ENCODE measurements at places on chromosomes 6 and 20. TPM values are rescaled to one million over a fixed set of nuclear protein-coding genes. Genes with fewer than 3 reads are reported as not detected.

The TBXT gene
- total RNA-seq: not detected

The SEMG2 gene
- not detected for total RNA-seq

The RBPJL gene
- not detected for total RNA-seq

The PROCR gene
- 6.4 TPM for total RNA-seq

The NFATC2 gene
- 160 TPM for total RNA-seq

The YIPF3 gene
- total RNA-seq: 78.4 TPM

The PTPRT gene
- not detected for total RNA-seq

The TSPYL4 gene
- 21.5 TPM for total RNA-seq

The CMTR1 gene
- total RNA-seq: 85.0 TPM

The SMLR1 gene
- not detected for total RNA-seq

The TP53TG5 gene
- not detected for total RNA-seq

The CAP2 gene
- not detected for total RNA-seq

The CLPSL2 gene
- not detected for total RNA-seq

DNA sequence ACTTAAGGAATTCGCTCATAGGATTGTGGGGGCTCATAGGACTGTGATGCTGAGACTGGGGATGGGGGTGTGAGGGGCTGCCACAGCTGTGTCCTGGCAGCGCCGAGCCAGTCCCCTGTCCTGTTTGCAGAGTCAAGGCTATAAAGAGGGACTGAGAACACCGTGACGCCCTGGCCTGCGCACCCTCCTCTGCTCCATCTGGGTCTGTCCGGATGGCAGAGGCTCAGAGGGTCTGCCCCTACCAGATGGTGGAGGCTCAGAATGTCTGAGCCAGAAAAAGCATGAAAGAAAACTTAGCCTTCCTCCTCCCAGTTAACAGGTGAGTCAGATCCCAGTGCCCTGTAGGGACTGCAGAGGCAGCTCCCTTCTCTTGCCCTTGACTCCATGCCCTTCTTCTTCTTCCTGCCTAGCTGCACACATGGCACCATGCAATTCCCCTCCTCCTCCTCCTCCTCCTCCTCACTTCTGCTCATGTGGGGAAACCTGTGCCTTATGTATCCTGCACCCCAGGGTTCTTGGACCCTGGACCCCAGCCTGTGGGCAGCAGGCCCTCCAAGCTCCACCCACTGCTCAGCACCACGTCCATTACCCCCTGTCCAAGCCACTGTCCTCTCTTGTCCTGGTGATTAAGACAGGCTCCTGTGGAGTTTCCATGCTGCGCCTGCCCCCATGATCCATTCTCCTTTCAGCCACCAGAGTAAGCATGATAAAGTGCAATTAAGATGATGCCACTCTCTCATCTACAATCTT lies 410.0 kb upstream of the SULF2 start:
- DNase-seq: no peak

GRCh38 chr6:152897807-152898399 lies 84.9 kb downstream of the FBXO5 start:
- peak; percentile 53 for DNase-seq

DNA sequence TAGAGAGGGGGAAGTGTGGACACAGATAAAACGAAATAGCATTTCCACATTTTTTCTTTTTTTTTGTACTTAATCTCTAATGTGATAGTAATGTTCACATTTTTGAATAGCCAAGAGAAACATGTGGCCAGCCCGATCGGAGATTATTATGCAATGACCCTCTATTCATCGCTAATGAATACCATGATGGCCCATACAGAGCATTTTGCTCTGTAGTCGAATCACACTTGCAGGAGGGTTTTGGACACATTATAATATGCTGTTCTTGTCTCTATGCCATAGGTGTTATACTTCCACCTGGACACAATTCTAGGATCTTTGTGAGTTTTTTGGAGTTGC lies 60.1 kb downstream of the MTHFD1L start:
- DNase-seq: no peak

GRCh38 chr6:47471911-47472310 lies 5.7 kb upstream of the CD2AP start:
- DNase-seq: no peak

DNA sequence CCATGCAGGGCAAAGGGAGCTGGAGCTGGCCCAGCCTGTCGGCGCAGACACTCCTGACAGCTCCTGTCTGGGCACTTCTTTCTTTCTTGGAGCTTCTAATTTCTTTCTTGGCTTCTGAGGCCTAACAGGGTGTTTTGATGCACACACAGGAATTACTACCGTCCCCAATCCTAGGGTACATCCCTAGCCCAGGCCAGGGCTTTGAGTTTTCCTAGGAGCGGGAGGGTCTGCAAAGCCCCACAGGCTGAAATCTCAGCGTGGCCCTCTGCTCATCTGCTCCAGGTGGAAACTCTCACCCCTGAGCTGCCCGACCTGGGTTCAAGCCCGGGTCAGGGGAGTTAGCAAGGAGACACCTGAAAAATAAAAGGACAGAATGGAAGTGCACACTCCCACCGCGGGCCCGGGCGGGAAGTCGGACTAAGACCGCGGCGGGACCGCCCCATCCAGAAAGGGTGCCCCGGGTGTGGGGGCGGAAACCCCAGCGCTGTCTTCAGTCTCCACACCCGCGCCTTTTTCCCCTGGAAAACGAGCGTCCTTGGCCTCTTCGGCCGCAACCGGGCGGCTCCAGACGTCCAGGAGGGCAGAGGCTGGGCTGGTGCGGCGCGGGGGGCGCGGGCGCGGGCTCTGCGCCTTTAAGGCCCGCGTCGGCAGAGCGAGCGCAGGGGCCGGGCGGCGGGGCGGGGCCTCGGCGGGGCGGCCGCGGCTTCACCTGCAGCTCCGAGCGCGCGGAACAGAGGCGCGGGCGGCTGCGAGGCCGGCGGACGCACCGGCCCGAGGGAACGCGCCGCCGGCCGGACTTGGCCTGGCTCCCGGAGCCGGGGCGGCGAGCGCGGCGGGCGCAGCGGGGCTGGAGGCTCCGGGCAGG lies at the start of gene CDH4:
CDH4 (plus strand) TSS at position 733 of the 865 bp plus-strand sequence.
- no peak for DNase-seq

- DNase-seq: no peak
Observed at GRCh38 chr20:25005661-25006060, 13.1 kb upstream of the APMAP start.

GRCh38 chr20:10488534-10488933 lies 53.4 kb downstream of the SLX4IP start:
- DNase-seq: no peak

DNA sequence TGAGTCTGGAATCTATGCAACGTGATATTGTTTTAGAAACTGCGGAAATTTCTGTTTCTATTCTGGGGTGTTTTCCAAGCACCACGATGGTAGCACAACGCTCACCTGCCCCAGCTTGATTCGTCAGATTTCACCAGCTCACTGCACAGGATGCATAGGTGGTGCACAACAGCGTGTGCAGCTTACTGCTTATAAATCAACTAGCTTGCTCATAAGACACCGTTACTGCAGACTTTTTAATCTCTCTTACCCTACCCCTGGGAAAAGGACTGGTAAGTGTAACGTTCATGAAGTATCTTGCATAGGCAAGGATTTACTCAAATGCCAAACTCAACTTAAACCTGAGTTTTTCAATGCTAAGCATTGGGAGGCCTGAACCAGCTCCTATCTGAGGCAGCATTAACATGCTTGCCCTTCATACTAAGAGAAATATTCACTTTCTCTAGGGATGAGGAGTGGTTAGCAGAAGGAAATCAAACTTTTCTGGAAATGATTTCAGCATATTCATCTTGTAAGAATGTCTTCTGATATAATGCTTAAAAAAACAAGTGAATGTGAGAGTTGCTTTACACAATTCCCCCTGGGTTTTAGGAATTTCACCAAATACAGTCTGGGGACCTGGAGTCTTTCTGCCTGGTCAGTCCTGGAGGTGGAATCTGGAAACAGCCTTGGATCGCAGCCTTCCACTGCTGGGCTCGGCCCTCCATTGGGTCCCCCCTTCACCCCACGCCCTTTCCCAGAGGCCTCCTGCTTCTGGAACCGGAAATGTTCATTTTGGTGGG lies 100.6 kb downstream of the DACT2 start:
- DNase-seq: no peak

- DNase-seq: no peak
Observed at GRCh38 chr20:36004045-36004444, 35.7 kb downstream of the CNBD2 start.

- DNase-seq: no peak
Observed at GRCh38 chr20:41786158-41786557, 168.0 kb upstream of the CHD6 start.

- no peak for DNase-seq
Observed at GRCh38 chr20:23406880-23407279, 14.4 kb downstream of the NAPB start.

DNA sequence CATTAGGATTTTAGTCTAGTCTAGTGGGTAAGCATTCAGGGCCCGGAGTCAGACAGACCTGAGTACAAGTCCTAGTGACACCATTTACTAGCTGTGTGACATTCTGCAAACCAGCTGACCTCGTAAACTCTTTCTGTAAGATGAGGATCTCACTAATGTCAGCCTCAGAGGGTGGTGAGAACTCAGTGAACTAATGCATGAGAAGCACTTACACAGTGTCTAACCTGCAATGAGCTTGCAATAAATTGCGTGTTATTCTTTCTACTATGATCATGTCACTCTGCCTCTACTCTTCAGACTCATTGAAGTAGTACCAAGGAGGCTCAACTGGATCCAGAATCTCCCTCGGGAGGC lies 41.1 kb upstream of the ZNF831 start:
- DNase-seq: peak; percentile 58

- DNase-seq: no peak
Observed at GRCh38 chr6:166555086-166555485, 31.4 kb downstream of the RAMACL start.

GRCh38 chr6:16660157-16660497 lies 101.1 kb downstream of the ATXN1 start:
- DNase-seq: no peak

DNA sequence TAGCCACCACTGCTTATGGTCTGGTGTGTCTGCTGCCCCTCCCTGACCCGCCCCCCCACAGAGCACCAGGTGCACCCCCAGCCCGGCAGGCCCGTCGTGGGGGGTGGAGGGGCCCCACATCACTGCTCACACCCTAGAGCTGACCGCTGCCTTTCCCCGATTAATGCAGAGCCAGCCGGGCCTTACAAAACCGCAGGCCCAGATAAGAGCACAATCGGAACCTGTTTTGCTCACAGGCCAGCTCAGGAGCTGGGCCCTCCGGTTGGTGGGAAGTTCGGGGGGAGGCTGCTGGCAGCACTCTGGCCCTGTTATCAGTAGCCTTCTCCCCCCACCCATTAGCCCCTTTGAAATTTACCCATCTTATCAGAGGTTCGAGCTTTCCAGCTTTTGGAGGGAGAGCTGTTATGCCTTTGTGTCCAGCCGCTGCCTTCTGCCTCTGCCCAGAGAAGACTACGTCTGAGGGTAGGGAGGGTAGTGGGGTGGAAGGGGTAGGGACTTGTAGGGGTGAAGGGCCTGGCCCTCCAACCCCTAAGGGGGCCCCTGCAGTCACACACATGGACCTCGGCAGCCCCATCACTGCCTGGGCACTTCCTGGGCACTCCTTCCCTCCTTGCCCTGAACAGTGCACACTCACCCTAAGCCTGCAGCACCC lies 6.9 kb upstream of the SPDEF start:
- no peak for DNase-seq

DNA sequence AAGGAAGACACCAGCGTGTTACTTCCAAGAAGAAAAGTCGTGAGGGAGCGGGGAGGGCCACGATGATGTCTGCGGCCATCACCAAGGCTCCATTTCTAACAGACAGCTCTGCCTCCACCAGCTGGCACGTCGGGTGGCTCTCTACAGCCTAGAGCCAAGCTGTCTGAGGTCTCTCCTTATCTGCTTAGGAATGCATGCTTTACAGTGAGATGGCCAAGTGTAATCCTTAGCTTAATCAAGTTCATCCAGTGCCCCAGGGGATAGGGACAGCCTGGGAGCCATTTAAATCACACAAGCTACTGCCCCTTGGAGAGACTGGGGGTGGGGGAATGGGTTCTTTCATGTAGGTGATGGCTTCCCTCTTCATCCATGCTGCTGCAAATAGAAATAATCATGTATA lies 213.8 kb upstream of the CST7 start:
- no peak for DNase-seq

DNA sequence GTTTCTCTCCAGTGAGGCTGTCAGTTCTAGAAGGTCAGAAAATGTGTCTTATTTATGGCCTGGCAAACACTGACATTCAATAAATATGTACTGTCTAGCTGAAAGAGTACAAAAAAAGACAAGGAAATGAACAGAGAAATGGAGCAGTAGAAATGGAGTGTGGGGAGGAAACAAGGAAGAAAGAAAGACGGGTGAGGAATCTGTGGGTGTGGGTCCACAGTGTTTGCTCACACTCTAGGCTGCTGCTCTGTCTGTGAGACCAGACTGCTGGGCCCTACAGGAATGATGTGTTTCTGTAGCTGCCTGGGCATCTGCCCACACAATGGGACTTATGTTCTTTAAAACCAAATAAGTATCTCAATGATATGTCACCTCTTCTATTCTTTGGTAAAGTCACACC lies 114.2 kb downstream of the MOXD1 start:
- DNase-seq: no peak

DNA sequence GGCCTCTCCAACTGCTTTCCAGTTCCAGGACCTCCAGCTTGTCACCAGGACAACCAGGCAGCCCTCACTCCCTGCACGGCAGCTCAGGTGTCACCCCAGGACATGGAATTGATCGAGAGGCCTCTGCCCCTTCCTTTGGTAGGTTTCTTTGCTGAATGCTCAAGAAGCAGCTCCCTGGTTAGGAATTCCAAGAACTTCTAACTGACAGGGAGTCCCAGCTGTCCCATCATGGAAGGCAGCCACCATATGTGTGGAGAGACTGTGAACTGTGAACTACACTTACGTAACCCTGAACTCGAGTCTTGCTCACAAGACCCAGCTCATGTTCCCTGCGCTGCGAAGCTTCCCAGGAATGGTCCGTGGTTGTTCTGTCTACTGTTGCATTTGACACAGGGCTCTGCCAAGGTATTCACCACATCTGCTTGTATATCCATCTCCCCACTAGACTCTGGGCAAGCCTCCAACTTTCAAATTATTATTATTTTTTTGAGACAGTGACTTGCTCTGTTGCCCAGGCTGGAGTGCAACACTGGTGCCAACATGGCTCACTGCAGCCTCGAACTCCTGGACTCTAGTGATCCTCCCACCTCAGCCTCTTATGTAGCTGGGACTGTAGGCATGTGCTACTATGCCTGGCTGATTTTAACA lies 35.7 kb downstream of the MGME1 start:
- no peak for DNase-seq

GRCh38 chr20:32481311-32482142 lies 103.6 kb downstream of the NOL4L start:
- no peak for DNase-seq

GRCh38 chr20:49674383-49675352 lies 39.0 kb downstream of the B4GALT5 start:
- no peak for DNase-seq

- no peak for DNase-seq
Observed at GRCh38 chr6:82842721-82843120, 222.9 kb downstream of the UBE3D start.

DNA sequence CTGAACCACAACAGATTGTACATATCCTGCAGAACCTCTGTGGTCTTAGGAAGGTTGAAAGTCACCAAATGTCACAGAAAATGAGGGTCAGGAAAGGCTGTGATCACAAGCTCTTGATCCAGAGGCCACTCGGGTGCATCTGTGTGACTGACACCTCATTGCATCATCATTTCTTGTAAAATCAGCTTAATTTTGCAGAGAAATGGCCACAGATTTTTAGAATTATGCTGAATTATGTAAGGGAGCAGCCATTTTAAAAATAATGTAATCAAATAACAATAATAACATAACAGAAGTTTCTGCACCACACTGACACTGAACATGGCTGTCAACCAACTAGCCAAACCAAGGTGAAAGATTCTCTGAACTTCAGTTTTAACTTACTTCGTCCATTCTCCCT lies 32.5 kb upstream of the PRND start:
- no peak for DNase-seq

- DNase-seq: no peak
Observed at GRCh38 chr6:156840606-156841005, 63.4 kb downstream of the ARID1B start.
